ENCODE measurements at places on chromosomes 11 and 22.

DNA sequence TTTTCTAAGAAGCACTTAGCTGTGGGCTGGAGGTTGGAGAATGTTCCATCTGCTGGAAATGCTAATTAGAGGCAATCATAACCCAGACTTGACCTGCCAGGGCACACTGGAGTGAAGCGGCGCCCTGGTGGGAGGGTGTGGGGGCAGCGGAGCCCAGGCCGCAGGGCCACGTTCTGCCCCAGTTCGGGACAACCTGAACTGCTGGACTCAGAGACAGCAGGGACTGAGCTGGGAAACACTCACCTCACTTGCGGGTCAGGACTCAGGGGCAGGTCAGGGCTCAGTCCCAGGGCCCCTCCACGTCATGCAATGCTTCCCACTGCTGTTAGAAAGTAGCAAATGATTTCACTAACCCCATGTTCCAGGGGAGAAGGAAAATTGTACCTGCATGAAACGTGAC lies 316.4 kb downstream of the NTM start:
- no peak for DNase-seq
- no peaks in the 10 kb centered on the region for H3K36me3 ChIP-seq
- H3K4me1 ChIP-seq, result peaks cover 2% of the 10 kb centered on the region
- peaks cover 40% of the 10 kb centered on the region for H3K27me3 ChIP-seq
- no peak overlapping the region for H3K27ac ChIP-seq

- H3K27me3 ChIP-seq, result peaks cover 2% of the 10 kb centered on the region
- DNase-seq, result no peak
- H3K4me1 ChIP-seq, result no peaks in the 10 kb centered on the region
- no peaks in the 10 kb centered on the region for H3K36me3 ChIP-seq
- H3K4me3 ChIP-seq, result no peak overlapping the region
- H3K27ac ChIP-seq, result no peak overlapping the region
Measured at GRCh38 chr11:79371152-79371551, 69.7 kb downstream of the TENM4 start.

DNA sequence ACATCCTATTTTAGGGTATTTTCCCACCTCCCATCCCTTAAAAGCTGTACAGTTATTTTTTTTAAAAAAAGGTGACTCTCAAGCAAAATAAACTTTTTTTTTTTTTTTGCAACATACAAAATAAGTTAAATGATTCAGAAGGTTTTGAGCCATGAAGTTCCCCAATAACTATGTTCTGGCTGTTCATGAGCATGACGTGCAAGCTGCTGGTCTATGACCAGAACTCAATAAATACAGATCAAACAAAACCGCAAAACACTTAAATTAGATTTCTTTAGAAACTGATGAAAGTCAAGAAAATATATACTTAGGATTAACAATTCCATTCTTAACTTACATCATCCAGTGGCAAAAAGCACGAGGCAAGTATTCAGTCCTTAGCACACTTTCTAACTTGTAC lies 24.1 kb upstream of the CLNS1A start:
- H3K27me3 ChIP-seq, result no peaks in the 10 kb centered on the region
- H3K4me3 ChIP-seq, result no peak overlapping the region
- H3K27ac ChIP-seq, result no peak overlapping the region
- H3K4me1 ChIP-seq, result no peaks in the 10 kb centered on the region
- no peak for DNase-seq

- no peaks in the 10 kb centered on the region for H3K4me1 ChIP-seq
- no peak overlapping the region for H3K27ac ChIP-seq
- H3K27me3 ChIP-seq, result peaks cover 23% of the 10 kb centered on the region
- H3K36me3 ChIP-seq, result no peaks in the 10 kb centered on the region
- no peak overlapping the region for H3K4me3 ChIP-seq
Measured at GRCh38 chr22:48754611-48755058, 1073.0 kb downstream of the BRD1 start.

GRCh38 chr11:72493426-72494108 lies 59.2 kb upstream of the CLPB start:
- DNase-seq, result no peak
- no peaks in the 10 kb centered on the region for H3K36me3 ChIP-seq
- H3K4me3 ChIP-seq, result no peak overlapping the region
- H3K27me3 ChIP-seq, result no peaks in the 10 kb centered on the region
- H3K4me1 ChIP-seq, result peaks cover 7% of the 10 kb centered on the region
- H3K27ac ChIP-seq, result no peak overlapping the region

DNA sequence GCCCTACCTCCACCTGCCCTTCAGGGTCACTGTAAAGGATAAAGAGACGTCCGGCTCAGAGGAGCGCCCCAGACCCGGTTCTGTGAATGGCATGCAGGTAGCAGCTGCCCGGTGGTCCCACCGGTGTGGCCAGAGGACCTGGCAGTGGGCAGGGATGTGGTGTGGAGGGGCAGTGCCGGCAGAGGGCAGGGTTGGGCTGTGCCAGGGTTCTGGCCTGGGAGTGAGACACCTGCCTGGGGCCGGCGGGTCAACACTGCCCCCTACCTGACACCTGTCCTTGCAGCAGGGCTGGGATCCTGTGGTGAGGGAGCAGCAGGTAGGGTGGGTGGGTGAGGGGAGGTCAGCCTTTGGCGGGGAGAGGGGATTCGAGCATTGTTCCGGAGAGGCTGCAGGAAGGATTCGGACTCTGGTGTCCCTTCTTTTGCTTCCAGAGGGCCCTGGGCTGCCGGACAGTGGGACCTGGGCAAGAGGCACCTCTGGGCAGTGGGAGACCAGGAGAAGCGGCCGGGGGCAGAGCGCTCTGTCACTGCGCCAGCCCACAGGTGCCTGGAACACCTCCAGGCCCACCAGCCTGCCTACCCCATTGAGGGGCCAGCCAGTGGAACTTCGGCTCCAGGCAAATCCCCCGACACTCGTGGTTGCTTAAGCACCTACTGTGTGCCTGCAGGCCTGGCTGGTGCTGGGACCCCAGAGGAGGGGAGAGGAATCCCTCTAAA lies 1.6 kb upstream of the PHLDA2 start:
- peak; percentile 63 for DNase-seq
- peaks cover 34% of the 10 kb centered on the region for H3K4me1 ChIP-seq
- H3K27ac ChIP-seq, result peak overlapping the region; percentile 88
- peaks cover 30% of the 10 kb centered on the region for H3K27me3 ChIP-seq

DNA sequence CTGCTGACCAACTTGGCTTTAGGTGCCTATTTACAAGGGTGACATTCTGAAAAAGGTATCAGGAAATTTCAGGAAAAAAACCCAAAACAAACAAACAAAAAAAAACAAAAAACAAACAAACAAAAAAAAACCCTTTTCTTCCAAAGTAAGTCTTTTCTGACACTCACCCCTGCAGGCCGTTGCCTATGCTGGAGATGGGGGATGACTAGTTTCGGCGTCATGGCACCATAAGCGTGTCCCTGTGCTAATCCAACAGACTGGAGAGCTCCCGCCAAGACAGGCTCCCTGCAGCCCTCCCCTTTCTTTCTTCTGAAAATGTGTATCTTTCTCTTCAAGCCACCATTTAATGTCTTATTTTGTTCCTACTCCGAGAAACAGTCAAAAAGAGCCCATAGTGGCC lies 13.7 kb downstream of the VSIG10L2 start:
- H3K4me1 ChIP-seq, result peaks cover 5% of the 10 kb centered on the region
- H3K27ac ChIP-seq, result no peak overlapping the region
- DNase-seq, result no peak

DNA sequence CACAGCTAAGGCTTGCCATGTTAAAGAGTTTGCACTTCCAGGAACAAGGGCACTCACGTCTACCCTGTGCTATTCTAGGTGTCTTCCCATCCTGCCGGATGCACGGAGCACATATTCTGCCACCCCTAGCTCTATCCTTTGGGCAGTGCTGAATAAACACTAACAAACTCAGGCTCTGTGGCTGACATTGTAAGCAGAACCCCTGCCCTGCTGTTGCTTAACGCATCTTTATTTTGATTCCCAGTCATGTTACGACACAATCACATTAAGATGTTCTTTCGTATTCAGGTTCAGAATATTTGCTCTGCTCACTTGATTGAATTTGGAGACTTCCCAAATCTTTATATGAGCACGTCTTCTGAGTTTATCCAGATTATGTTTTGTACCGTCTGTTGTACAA lies 3.7 kb upstream of the HDHD5 start:
- peaks cover 12% of the 10 kb centered on the region for H3K4me1 ChIP-seq
- H3K27ac ChIP-seq, result no peak overlapping the region
- H3K4me3 ChIP-seq, result no peak overlapping the region

DNA sequence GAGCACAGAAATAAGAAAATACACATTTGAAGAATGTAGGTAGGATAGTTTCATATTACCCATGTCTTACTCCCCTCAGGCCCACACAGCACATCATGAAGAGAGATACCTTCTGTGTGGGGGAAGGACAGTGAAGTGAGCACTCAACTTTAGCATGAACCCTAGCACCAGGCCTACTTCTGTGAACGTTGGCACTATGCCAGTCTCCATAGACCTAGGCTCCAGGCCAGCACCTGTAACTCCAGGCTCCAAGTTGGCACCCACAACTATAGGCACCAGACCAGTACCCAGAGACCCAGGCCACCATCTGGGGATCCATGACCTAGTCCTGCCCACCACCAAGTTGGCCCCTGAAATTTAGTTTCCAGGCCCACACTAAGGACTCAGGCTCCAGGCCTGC lies 410.9 kb downstream of the INSC start:
- H3K4me3 ChIP-seq, result no peak overlapping the region
- no peaks in the 10 kb centered on the region for H3K27me3 ChIP-seq
- no peaks in the 10 kb centered on the region for H3K36me3 ChIP-seq

DNA sequence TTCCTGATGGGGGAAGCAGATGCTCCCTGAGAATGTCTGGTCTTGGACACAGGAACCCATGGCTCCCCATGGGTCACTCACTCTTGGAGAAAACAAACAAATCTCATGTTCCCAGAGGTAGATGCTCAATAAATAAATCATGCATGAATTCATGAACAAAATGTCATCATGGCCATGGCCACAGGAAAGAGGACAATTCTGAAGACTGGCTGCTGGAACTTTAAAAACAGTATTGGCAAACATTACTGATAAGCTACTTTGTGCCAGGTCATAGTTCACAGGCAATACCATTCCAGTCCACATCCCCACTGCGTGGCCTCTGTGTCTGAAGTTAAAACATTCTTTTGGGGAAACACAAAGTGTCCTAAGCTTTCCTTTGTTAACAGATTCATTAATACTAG lies 9.2 kb upstream of the SMIM35 start:
- no peak overlapping the region for H3K4me3 ChIP-seq
- H3K27ac ChIP-seq, result no peak overlapping the region
- no peak for DNase-seq
- no peaks in the 10 kb centered on the region for H3K36me3 ChIP-seq
- no peaks in the 10 kb centered on the region for H3K4me1 ChIP-seq

GRCh38 chr11:47137476-47137875 lies 39.2 kb downstream of the ARFGAP2 start:
- H3K36me3 ChIP-seq, result peaks cover 21% of the 10 kb centered on the region
- no peak for DNase-seq
- H3K27me3 ChIP-seq, result no peaks in the 10 kb centered on the region
- no peaks in the 10 kb centered on the region for H3K4me1 ChIP-seq

DNA sequence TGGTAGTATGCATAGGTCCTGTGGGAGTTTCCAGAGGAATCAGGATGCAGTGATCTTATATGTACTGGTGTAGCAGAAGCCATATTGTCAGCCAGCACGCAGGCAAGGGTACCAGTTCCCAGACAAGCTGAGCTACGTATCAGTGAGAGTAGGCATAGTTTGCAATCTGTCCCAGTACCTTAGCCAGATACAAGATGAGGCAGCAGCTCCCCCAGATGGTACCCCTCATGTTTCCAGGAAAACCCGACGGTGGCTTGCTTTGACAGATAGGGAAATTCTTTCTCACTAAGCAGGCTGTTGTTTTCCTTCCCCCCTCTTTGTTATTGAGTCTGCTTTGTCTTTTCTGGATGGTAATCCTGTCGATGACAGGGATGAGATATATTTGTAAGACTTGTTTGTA lies 109.7 kb upstream of the RRM1 start:
- peaks cover 83% of the 10 kb centered on the region for H3K4me1 ChIP-seq
- no peak overlapping the region for H3K4me3 ChIP-seq
- H3K27ac ChIP-seq, result peak overlapping the region; percentile 87

DNA sequence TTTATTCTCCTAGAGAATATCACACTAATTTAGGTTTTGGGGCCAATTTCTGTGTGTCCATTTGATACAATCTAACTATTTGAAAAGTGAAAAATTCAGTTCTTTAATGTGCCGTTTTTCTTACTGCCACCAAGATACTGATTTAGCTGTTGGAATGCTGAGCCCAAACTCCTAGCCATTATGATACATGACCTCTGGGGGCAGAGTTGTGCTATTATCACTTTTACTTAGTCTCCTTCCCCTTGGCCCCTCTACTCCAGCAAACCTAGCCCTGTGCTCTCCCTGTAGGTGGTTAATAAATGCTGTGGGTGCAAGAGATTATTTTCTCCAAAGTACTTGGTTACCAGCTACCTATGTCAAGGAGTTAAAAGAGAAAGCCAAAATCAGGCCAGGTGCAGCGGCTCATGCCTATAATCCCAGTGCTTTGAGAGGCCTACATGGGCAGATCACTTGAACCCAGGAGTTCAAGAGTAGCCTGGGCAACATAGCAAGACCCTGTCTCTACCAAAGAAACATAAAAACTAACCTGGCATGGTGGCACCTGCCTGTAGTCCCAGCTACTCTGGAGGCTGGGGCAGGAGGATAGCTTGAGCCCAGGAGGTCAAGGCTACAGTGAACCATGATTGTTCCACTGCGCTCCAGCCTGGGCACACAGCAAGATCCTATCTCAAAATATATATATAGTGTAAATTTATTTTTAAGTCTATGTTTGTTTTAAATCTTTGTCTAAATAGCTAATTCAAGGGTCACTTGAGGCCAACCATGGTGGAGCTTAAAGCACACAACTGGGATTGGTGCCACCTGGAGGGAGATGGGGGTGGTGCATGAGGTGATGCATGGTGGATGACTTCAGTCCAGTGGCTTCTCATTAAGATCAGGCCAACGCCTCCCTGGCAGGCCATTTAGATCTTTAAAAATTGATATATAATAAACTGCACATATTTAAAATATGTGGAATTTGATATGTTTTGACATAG lies 193.2 kb upstream of the PLET1 start:
- H3K27ac ChIP-seq, result no peak overlapping the region
- H3K4me1 ChIP-seq, result peaks cover 2% of the 10 kb centered on the region
- no peak overlapping the region for H3K4me3 ChIP-seq

DNA sequence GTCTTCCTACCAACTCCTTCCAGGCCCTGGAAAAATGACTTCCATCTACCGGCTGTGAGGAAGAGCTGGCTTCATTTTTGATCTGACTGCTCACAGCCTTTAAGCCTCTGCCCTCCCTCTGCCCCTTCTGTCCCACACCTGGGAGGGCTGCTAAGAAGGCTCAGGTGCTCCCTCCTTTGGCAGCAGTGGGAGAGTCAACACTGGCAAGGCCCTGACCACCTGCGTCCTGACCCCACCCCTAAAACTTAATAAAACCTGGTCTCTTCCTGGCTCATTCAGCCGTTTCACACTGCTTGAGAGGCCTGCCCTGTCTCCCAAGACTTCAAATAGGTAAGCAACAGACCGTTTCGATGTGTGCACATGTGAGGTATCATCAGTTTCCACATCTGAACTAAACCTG lies 52.1 kb upstream of the NFRKB start:
- no peak overlapping the region for H3K27ac ChIP-seq
- H3K27me3 ChIP-seq, result no peaks in the 10 kb centered on the region
- peaks cover 5% of the 10 kb centered on the region for H3K4me1 ChIP-seq
- no peak for DNase-seq
- no peak overlapping the region for H3K4me3 ChIP-seq

- H3K4me1 ChIP-seq, result peaks cover 36% of the 10 kb centered on the region
- no peak for DNase-seq
- no peaks in the 10 kb centered on the region for H3K36me3 ChIP-seq
- H3K4me3 ChIP-seq, result peak overlapping the region; percentile 36
- H3K27me3 ChIP-seq, result peaks cover 2% of the 10 kb centered on the region
Measured at GRCh38 chr11:102599642-102600261, 25.4 kb downstream of the MMP20 start.

All from activated T-cell treated with anti-CD3 and anti-CD28 coated beads, Interleukin-2, amount 50 U/mL, for 24 hours (primary cell).